ENCODE measurements at places on chromosomes 6 and 20.

GRCh38 chr6:161094955-161095354, 103.4 kb downstream of the MAP3K4 start:
- no peak for DNase-seq

- no peak for DNase-seq
These were observed 328.5 kb upstream of the PRDM1 start for GRCh38 chr6:105757512-105758200.

- no peak for DNase-seq
These were observed 77.3 kb downstream of the TRMT11 start for GRCh38 chr6:126063512-126064146.

GRCh38 chr6:2216794-2217383, 28.5 kb downstream of the GMDS start:
- no peak for DNase-seq

GRCh38 chr20:31990641-31991338, 19.4 kb upstream of the CCM2L start:
- no peak for DNase-seq

GRCh38 chr6:118017301-118017848, 110.3 kb downstream of the SLC35F1 start:
- DNase-seq, result no peak

DNA sequence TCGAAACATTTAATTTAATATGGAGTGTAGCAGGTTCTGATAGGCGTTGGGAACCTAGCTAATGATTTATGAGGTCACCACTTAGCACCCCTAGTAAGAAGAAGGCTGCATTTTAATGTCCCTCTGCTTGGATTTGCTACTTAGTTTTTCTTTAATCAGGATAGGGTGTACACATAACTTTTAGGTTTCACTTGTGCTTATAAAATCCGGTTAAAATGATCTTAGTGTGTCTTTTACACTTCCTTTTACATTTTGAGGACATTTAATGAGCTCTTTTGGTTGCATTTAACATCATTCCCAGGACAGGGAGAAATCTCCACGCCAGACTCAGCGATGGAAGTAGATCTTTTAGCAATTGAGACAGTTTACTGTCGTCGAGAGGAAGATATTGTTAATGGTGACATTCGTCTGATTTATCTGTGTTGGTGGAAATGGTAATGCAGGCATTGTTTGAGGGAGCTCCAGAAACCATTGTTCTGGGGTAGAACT, 5.6 kb downstream of the TFAP2A start:
- no peak for DNase-seq

DNA sequence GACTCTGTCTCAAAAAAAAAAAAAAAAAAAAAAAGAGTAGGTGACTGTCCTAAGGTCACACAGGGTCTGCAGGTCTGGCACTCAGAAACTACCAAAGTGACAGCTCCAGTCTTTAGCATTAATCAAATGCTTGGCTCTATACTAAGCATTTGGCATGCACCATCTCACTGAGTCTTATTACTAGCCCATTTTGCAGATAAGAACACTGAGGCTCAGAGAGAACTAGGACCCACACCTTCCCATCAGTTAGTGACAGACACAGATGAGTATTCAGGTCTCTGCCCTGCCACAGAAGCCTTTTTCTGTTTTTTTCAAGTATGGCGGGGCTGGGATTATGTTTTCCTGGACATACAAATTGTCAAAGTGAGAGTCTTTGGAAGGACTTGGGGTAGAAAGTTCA, 23.1 kb upstream of the VSTM2L start:
- DNase-seq, result no peak

- no peak for DNase-seq
These were observed 18.2 kb downstream of the RIPOR3 start for GRCh38 chr20:50673146-50673465.

GRCh38 chr20:20567712-20568111, 144.7 kb downstream of the RALGAPA2 start:
- no peak for DNase-seq

GRCh38 chr6:47414423-47415167, 63.0 kb upstream of the CD2AP start:
- DNase-seq, result no peak

DNA sequence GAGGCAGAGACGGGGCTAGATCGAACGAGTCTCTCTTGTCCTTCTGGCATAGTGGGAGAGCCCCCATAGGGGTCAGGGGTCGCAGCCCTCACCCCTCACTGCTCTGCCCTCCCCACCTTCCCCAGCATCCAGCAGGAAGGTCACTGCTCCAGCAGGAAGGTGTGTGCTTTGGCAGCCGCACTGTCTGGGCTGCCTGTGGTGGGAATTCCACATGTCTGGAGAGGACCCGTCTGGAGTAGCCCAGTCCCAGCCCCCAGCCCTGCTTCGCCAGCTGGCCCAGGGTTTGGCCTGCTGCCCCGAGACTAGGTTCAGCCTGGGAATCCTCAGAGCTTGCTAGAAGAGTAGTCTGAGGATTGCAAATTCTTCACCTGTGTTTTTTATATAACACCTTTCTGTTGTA, 2.5 kb upstream of the R3HDML start:
- no peak for DNase-seq

GRCh38 chr6:11428371-11428770, 109.2 kb upstream of the TMEM170B start:
- DNase-seq, result no peak

DNA sequence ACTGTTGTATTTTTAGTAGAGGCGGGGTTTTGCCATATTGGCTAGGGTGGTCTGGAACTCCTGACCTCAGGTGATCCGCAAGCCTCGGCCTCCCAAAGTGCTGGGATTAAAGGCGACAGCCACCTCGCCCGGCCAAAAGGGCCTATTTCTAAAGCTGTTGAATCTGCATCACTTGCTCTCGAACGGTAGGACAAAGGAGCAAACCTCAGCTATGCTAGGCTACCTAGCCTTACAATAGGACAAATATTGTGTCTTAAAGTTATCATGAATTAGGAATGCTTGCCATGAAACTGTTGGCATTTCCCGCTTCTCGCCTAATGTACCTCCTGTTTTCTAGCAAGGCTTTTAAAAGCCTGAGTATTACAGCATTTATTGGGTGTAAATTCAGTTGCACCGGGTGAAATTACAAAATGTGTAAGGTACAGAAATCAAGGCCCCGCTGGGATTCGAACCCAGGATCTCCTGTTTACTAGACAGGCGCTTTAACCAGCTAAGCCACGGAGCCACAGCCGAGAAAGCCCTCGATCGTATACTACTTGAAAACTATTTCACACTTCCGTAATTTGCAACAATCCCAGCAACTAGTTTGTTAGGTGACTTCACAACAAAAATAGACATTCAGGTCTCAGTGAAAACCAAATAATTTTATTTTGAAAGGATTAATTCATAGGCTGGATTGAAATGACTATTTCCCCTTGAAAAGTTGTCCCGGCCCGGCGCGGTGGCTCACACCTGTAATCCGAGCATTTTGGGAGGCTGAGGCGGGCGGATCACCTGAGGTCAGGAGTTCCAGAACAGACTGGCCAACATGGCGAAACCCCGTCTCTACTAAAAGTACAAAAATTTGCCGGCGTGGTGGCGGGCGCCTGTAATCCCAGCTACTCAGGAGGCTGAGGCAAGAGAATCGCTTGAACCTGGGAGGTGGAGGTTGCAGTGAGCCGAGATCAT, 211.6 kb upstream of the ZNF184 start:
- DNase-seq, result peak; percentile 32

GRCh38 chr6:52558266-52559000, 18.4 kb downstream of the TRAM2 start:
- no peak for DNase-seq

GRCh38 chr6:168515376-168515775, 74.4 kb downstream of the SMOC2 start:
- no peak for DNase-seq

DNA sequence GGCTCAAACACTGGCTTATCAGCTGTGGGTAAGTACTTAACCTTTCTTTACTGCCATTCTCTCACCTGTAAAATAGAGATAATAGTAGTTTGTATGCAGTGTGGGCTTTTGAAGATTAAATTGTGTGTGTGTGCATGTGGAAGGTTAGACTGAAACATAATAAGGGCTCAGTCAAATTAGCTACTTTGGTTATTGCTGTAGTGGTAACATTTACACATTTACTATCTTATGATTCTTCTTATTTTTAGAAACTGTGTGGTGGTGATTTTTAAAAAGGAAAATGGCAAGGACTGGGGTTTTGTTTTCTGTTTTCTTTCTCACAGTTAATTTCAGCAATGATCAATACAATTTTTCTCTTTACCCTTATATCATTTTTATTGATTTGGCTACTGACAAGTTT, 206.9 kb downstream of the NKAIN2 start:
- no peak for DNase-seq

- no peak for DNase-seq
These were observed 264.8 kb downstream of the LRFN2 start for GRCh38 chr6:40322336-40322735.
